ENCODE measurements at places on chromosomes 6 and 20. TPM values are rescaled to one million over a fixed set of nuclear protein-coding genes. Genes with fewer than 3 reads are reported as not detected.

The BCAS1 gene
- 2.1 TPM for total RNA-seq

The SPEF1 gene
- not detected for total RNA-seq

The TMC2 gene
- not detected for total RNA-seq

The NINL gene
- total RNA-seq = 2.5 TPM

The SNAP91 gene
- total RNA-seq = not detected

The PPP1R3G gene
- 0.38 TPM for total RNA-seq

The ZNF334 gene
- 2.6 TPM for total RNA-seq

The CST2 gene
- not detected for total RNA-seq

DNA sequence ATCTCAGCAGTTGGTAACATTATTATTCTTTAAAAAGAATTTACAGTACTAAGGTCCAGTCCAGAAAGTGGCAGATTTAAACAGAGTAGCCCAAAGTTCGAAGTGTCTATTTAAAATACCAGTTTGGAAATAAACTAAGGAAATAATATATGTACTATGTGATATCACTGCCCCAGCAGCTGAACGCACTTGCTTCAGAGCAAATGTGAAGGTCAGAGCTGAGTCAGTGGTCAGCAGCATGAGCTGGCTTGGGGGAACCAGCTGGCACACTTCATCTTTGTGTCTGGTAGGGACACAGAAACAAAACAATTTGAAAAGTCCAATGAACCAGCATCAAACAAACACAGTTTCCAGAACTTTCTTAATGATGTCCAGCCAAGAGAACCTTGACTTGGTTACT, 15.4 kb downstream of the TMEM14B start:
- DNase-seq = no peak

GRCh38 chr6:122393351-122393896, 6.0 kb upstream of the HSF2 start:
- DNase-seq = no peak

DNA sequence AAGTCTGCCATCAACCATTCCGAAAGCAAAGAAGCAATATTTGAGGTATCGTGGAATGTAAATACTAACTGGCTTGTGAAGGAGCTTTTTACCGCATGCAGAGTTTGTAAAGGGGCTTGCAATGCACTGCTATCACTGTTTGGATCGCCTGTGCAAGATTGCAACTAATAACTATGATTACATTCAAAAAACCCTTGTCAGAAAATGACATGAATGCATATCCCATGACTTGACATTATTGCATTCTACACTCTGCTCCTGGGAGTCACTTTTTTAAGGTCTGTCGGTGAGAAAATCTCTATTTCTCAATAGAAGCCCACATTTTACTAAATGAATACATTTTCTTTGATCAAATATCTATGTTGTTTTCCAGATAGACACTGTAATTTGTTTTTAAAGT, 335.4 kb upstream of the SPTLC3 start:
- no peak for DNase-seq

- DNase-seq = no peak
Observed at GRCh38 chr20:1934156-1934555, 38.9 kb downstream of the SIRPA start.

GRCh38 chr6:87745966-87746721, 44.1 kb upstream of the AKIRIN2 start:
- DNase-seq = no peak

DNA sequence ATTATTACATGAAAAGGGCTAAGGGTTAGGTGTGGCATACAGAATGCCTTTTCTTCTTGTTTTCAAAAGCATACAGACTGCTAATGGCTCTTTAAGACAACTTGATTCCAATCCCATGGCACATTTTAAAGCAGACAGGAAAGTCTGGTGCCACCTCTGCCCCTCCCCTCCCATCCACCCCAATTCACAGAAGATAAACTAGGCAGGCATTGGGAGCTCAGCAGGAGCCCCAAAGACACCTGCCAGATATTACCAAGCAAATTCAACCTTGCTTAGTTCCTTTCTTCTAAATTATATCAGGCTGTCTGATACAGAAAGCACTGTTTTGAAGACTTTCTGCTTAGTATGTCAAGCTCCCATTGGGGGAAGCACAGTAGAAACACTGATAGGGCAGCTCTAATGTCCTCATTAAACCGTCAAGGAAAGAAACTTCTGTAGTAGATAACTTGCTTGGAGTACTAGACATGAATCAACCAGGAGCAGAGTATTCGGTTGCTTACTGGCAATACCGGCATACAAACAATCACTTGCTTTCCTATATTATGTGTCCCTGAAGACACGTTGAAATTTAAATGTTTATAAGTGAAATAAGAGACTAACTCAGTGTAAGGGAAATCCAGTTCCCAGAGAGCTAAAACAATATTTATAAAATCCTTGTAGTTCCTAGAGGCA, 13.0 kb downstream of the SESN1 start:
- no peak for DNase-seq

GRCh38 chr20:25005220-25005619, 12.7 kb upstream of the APMAP start:
- no peak for DNase-seq

DNA sequence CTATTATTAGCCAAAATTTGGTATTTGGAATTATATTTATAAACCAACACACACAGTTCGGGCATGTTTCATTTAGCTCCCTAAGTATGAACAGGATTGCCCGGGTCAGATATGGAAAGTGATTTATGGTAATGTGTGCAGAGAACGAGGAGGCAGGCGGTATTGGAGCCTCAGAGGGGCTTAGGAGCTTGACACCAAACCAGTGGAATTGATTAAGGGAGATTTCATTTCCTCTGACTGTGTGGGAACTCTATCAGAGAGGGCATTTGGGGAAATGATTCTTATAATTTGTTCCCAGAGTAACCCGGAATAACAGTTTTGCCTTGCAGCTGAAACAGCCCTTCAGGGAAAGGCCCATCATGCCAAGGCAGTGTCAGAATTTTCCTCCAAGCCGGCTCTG, 115.1 kb upstream of the SPTLC3 start:
- DNase-seq = no peak

DNA sequence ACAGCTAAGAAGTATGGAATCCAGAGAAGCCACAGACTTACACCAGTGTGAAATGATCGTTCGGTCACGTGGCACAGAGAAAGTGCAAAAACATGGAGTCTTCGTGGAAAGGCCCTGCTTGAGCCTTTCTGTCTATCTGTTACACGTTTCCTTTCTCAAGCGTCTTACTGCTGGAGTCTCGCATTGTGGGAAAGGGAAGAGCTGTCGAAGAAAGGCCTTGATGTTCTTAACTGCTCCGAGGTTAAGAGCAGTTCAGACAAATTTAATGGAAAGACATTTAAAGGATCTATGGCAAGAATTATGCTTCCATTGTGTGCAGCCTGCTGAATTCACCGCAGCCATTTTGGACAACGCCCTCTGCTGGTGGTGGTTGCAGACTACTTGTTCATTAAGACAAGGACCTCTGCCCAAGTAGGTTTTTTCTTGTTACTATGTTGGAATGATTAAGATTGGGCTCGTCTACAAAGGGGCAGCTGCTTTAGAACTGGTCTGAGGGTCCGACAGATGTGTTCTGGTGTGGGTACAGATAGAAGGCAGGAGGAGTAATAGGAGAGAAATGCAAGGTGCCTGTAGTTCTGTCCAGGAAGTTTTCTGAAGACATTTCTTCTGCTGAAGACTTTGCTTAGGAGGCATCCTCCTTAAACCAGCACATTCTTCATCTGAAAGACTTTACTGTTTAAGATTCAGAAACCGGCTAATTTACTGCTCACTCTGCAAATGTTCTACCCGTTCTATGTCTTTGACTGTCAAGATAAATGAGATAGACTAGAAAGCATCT, 24.7 kb upstream of the CCN6 start:
- DNase-seq = no peak

- DNase-seq = no peak
Observed at GRCh38 chr6:129454488-129454887, 255.5 kb downstream of the ARHGAP18 start.

DNA sequence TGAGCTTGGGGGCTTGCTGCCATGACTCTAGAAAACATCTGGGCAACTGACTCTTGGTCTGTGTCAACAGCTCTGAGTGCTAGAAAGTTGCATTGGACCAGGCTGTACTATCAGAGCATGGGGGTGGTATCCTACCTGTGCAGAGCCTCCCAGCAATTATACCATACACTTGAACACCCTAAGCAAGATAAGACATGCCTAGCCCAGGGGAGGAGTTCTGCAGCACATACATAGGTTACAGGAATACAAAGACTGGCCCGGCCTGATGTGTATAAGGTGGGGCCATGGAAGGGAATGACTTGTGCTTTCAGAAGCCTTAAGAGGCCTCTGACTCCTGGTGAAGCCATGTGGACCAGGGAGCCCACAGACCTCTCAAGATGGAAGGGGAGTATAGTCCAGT, 11.4 kb upstream of the MOCS1 start:
- no peak for DNase-seq

GRCh38 chr6:11412011-11412424, 125.5 kb upstream of the TMEM170B start:
- DNase-seq = no peak

GRCh38 chr6:43942011-43942442, 172.0 kb downstream of the VEGFA start:
- peak; percentile 35 for DNase-seq

DNA sequence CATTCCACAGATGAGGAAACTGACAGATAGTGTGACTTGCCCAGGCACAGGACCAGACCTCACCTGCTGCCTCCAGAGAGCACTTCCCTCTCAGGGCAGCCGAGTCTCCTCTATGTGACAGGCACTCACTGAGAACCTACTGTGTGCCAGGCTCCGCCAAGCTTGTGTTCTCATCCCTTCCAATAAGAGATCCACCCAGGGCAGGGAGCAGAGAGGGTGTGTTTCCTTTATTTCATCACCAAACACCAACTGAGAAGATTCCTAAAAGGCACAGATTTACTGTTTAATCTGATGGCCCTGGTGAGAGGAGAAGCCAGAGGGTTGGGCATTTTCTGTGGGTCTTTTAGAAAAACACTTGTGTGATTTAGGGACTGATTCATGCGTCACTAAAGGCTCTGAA, 20.5 kb downstream of the SIRPA start:
- no peak for DNase-seq

- no peak for DNase-seq
Observed at GRCh38 chr20:10404023-10404628, 29.9 kb downstream of the MKKS start.

GRCh38 chr6:39197922-39198500, 31.3 kb downstream of the KCNK5 start:
- no peak for DNase-seq

DNA sequence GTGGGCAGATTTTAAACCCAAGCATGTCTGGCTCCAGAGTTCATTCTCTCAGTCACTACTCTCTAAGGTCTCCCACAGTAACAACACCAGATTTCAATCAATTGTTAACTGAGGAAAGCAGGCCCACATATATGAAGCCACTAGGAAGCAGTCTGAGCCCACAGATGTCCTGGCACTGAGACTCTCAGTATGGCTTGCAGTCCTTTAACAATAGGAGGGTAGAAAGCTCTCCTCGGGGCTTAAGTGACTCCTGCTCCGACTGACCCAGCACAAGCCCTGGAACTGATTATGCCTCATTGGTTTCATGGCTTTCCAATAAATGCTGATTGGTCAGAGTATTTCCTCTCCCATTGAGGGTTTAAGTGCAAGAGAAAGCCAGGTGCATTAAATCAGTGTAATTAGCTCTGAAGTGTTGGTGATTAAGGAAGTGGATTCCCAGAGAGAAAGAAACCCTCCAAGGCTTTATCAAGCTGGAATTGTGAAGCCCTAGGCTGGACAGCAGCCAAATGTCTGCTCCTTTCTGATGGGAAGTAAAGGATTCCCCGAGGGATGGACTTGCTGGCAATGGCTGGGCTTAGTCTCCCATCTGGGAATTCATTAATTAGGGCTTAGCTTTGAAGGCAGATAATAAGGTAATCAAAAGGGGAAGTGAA, 76.6 kb upstream of the PROKR2 start:
- no peak for DNase-seq

- no peak for DNase-seq
Observed at GRCh38 chr20:31718952-31719643, 3.6 kb downstream of the BCL2L1 start.

GRCh38 chr20:48686238-48687116, 141.3 kb downstream of the PREX1 start:
- DNase-seq = no peak

- no peak for DNase-seq
Observed at GRCh38 chr6:69386426-69386825, 410.4 kb downstream of the LMBRD1 start.
